ENCODE measurements at places on chromosomes 7 and 10.

- no peak for DNase-seq
These were observed 46.0 kb downstream of the MINPP1 start for GRCh38 chr10:87550741-87551140.

- DNase-seq, result no peak
These were observed 26.9 kb downstream of the VPS41 start for GRCh38 chr7:38881947-38882684.

DNA sequence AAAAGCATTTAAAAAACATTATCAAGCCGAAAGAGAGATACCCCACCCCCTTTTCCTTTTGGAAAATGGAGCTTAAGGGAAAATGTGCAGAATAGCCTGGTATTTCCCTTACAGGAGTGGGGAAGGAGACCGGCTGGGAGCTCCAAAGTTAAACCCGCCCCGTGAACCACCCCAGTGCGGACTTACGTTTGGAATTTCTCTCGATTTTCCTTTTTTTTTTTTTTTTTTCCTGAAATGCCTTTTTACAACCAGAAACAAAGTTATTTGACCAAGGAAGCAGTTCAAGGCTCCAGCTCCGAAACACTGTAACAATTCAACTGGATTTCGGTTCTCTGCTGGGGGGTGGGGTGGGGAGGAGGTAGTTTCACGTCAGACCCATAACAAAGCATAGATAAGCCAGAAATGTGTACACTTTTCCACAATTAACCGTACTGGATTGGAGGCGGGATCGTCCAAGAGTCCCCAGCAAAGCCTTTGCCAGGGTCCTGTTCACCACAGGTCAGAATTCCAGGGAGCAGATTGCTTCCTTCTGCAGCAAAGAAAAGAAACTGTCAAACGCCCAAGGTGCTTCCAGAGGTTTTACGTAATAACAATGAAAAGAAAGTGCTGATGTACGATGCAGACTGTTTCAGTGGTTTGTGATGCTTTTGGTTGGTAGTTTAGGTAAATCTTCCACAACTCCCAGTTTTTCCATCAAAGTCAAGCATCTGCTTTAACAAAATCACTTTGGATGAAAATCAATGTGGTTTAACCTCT lies 6.7 kb downstream of the SKIDA1 start:
- DNase-seq, result peak; percentile 34

DNA sequence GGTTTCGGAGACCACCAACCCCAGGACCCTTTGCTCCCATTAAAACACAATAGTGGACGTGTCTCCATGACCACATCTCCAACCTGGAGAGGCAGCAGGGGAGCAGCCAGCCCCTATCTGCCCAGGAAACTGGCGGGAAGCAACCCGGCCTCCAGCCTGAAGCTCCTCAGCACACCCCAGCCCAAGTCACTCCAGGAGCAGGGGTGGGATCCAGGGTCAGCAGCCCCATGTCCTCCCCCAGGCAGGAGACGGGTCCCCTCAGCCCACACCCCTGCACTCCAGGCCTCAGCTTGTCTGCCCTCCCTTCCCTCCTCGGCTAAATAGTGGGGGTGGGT lies 601 bp downstream of the ADAM8 start:
- no peak for DNase-seq

DNA sequence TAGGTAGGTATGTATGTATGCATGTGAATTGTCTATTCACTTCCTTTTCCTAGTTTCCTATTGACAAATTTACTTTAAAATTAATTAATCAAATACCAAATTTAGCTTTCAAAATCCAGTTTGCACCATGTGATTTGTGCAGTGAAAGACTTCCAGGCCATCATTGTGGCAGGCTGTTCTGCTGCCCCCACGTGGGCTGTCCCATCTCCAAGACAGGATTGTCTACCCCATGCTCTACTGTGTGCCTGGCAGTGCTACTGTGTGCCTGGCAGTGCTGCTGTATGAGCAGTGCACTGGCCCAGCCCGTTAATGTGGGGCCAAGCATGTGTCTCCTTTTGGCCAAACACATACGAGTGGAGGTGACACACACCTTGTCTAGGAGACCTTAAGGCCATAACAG lies 374.8 kb downstream of the GFRA1 start:
- DNase-seq, result no peak

GRCh38 chr7:34889951-34890350 lies 147.3 kb downstream of the DPY19L1 start:
- DNase-seq, result no peak

DNA sequence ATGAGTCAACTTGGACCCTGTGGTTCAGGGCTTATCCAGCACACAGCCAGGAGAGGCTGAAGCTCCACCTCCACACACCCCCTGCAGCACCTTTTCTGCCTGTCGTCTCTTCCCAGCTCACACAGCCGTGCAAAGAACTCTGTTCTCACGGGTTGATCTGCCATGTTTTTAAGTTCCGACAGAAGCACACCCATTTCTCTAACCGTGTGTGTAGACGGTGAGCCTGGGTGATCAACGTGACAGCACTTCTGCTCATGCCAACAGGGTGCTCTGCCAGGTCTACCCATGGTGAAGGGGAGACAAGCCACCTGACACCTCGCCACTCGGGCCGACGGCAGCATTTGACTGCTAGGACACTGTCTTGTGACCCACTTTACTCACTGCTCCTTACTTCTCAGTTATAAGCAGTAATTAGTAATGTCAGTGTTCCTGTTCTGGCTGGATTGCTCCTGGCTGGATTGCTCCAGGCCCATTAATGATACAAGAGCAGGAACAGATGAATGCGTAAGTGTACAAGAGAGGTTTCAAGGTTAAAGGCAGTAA lies 90.5 kb downstream of the RNF216 start:
- no peak for DNase-seq

GRCh38 chr10:119095640-119096039 lies 8.3 kb upstream of the DENND10 start:
- no peak for DNase-seq

DNA sequence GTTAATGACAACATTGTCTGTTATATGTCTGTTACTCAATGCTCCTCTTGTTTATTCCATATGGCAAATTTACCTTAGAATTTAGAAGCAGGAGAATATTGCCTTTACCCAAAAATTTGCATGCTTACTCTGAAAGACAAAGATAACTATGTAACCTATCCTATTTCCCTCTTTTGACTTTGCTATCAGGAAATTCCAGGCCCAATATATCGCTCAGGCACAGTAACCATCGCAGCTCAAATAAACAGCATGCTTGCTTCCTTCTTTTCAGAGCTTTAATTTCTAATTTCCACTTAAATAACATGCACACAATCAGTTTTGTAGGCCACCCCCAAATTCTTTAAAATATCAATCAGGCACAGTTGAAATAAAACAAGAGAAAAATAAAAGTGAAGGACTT lies 57.8 kb downstream of the EBLN1 start:
- DNase-seq, result no peak

DNA sequence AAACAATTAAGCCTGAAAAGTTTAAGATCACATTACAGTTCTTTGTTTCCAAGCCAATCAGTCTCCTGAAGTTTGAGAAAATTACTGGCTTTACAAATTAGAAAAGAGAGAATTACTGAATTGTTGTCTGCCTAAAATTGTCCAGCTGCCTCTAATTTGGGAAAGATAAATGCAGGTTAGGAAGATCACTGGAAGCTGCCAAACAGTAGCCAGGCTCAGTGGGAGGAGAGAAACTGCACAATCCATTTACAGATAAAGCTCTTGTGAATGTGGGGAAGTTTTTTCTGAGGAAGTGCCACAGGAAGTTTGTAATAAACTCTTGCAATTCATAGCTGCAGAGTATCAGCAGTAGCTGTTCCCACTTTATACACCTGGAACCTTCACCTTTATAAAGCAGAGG lies 100.7 kb downstream of the IQUB start:
- DNase-seq, result no peak

DNA sequence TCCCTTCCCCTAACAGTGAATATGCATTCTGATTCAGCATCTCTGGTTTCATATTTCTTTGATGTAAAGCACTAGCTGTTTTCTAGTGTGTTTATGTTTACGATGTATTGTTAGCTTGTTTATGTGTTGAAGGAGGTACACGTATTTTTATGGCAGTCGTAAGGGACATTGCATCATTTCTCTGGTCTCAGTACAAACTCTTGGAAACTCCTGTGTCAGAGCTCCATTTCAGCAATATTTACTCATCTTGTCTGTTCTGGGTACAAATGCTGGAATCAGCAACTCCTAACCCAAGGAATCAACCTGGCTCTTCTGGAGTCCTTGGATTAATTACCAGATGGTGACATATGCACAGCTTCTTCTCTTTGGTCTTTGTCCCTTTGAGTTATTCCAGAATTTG lies 270.0 kb upstream of the PLXDC2 start:
- DNase-seq, result no peak

All from NCI-H524 (cell line).